ENCODE measurements at places on chromosomes 3 and 15.

DNA sequence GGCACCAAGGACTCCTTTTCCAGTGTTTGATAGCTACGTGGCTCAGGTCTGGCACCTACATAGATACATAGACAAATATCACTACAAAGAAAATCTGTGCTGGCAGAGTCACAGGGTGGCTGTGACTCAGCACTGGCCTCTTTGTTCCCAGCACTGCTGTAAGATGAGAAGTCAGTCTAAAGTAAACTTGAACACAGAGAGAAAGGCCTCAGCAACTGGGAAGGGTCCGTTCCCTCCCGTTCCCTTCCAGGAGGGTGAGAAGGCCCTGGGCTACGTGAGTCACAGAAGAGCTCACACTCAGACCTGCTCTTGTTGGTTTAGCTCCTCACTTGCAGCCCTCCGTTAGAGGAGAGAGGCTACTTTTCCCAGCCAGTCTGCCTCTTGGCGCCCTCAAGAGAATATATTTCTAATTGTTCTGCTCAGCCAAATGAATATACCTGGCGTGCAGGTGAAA, 23.1 kb downstream of the ANXA2 start:
- peaks cover 51% of the 10 kb centered on the region for H3K36me3 ChIP-seq
- DNase-seq = peak; percentile 96
- peak overlapping the region; percentile 93 for H3K27ac ChIP-seq
- peak overlapping the region; percentile 16 for H3K4me3 ChIP-seq

- no peak overlapping the region for H3K27ac ChIP-seq
- H3K4me1 ChIP-seq = no peaks in the 10 kb centered on the region
- DNase-seq = no peak
- no peak overlapping the region for H3K4me3 ChIP-seq
These were observed 66.7 kb downstream of the ATP10A start for GRCh38 chr15:25796395-25796794.

- no peaks in the 10 kb centered on the region for H3K36me3 ChIP-seq
- no peaks in the 10 kb centered on the region for H3K27me3 ChIP-seq
- no peak overlapping the region for H3K27ac ChIP-seq
- H3K4me3 ChIP-seq = no peak overlapping the region
- no peaks in the 10 kb centered on the region for H3K4me1 ChIP-seq
These were observed 97.6 kb upstream of the CNTN3 start for GRCh38 chr3:74711913-74712512.

GRCh38 chr3:190658106-190658505, 144.2 kb downstream of the IL1RAP start:
- no peak overlapping the region for H3K4me3 ChIP-seq
- DNase-seq = no peak
- no peaks in the 10 kb centered on the region for H3K36me3 ChIP-seq
- no peaks in the 10 kb centered on the region for H3K4me1 ChIP-seq
- H3K27ac ChIP-seq = no peak overlapping the region

DNA sequence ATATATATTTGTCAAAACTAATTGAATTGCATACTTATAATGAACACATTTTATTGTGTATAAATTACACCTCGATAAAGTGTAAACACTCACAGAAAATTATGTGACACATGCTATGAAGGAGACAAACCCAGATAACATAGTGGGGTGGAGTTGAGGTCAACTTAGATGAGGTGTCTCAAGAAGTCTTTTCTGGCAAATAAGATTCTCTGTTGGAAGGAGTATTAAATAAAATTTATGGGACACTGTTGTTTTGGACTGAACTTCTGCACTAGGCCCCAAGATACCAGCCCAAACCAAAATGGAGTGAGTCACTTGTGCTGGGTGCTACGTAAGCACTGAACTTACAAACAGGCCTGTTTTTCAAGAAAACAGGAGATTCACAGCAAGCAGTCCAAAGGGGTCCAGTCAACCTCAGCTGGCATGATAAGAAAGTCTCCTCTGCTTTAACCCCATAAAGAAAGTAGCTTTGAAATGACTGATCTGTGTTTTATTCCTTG, 18.7 kb downstream of the ACTC1 start:
- H3K36me3 ChIP-seq = no peaks in the 10 kb centered on the region
- H3K4me3 ChIP-seq = no peak overlapping the region
- H3K4me1 ChIP-seq = no peaks in the 10 kb centered on the region
- no peak for DNase-seq
- H3K27me3 ChIP-seq = peaks cover 33% of the 10 kb centered on the region
- H3K27ac ChIP-seq = no peak overlapping the region

All from HCT116 (cell line).